ENCODE measurements at places on chromosomes 16 and 17.

- peak; percentile 29 for DNase-seq
Observed at GRCh38 chr16:85471469-85472431, 141.4 kb upstream of the GSE1 start.

DNA sequence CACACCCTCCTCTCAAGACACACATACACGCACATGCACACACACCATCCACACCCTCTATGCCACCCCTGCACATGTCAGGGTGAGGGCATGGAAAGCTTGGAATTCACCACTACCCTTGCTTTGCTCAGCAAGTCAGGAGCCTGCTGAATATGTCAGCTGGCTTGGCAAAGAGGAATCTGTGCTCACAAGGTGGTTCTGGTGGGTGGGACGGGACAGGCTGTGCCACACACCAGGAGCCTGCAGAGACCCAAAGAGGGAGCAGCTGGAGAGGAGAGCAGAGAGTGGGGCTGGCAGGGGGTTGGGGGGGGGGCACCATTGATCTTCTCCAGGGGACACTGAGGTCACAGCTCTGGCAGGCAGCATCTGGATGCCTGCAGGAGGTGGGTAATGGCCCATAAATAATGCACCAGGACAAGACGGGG, 48.7 kb upstream of the NDRG4 start:
- no peak for DNase-seq

- DNase-seq: no peak
Observed at GRCh38 chr16:17222871-17223401, 247.8 kb downstream of the XYLT1 start.

DNA sequence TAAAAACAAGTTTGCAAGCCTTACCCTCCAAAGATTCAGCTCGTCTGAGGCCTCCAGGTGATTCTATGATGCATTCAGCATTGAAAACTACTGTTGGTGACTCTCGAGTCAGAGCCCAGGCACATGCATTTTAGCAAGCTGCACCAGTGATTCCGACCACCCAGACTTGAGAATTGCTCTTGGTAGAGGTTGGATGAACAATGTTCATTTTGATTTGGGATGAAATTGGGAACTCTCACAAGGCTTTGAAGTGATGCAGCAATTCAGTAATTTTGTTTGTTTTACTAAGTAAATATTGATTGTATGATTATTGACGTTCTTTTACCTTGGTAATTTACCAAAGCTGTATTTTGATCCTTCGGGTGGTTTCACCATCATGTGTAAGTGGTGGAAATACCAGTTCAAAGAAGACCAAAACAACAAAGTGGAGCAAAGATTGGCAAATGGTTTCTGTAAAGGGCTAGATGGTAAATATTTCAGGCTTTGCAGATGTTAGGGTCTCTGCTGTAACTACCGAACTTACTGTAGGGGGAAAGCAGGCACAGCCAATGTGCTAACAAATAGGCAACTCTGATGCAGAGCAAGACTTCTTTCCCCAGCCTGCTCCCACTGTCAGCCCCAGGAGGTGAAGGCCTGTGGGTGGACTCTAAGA, 11.8 kb downstream of the ALDH3A2 start:
- DNase-seq: peak; percentile 30

DNA sequence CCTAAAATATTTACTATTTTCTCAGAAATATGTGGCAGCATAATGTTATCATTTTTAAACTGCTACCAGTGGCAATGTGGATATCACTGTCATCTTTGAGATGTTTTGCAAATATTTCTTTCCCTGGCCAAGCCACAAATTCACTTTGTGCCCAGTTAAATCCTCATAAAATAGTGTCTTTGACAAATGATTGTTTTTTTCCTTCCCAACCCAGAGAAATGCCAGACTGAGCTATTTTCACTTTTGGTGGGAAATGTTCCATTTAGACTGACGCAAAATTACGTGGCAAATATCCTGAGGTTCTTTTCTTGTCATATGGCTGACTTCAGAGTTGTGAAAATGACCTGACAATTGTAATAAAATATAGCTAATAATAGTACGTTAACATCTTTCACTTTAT, 807.0 kb upstream of the SOX9 start:
- DNase-seq: no peak

DNA sequence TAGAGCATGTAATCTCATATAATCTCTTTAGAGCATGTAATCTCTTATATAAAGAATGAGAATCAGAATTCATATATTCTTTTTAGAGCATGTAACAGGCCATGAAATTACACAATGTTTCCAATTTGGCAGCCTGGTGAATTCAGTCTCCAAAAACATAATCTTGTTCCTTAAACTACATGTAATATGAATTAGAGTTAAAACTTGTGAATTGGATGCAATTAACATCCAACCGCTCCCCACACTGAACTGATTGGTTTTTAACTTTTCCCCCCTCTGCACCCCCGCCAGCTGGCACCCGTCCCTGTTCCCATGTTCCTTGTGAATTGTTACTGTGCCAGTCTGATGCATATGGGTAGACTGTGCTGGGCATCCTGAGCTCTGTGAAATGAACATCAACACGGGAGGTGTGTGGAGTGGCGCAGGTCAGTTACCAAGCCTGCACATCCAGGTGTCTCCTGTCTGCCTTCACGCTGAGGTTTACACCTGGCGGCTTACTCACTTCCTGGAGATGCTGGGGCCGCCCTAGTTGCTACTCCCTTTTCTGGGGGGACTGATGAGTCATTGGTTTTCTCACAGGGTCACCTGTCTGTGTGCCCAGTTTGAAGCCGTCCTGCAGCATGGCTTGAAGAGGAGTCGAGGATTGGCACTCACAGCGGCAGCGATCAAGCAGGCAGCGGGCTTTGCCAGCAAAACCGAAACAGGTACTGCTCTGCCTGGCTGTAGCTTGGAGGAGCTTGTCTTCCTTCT, 50.4 kb downstream of the SNX29 start:
- peak; percentile 88 for DNase-seq

GRCh38 chr16:66714654-66715307, 18.2 kb upstream of the CMTM4 start:
- DNase-seq: peak; percentile 35
